Nucleus accumbens (tissue), 56 donors: ENCODE measurements at places on chromosomes 6 and 20.

- no peak for DNase-seq
Measured at GRCh38 chr20:845941-846893, 12.7 kb downstream of the FAM110A start.

DNA sequence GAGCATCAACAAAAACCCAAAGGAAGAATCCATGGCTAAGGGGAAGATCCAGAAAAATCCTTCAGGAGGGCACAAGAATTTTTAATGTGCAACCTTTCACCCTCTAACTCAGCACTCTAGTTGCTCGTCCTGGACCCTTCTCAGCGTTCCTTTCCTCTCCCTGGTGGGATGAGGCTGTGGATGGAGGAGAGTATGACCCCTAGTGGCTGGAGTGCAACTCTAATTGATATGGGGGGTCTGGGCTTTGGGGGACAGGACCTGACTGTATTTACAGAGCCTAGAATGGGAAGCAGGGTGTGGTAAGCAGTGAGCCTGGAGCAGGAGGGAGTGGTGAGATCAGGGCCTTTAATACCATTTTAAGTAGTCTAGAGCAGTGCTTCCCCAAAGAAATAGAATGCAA, 83.9 kb upstream of the CEP85L start:
- DNase-seq, result no peak

GRCh38 chr6:169620171-169621130, 81.4 kb downstream of the WDR27 start:
- no peak for DNase-seq

DNA sequence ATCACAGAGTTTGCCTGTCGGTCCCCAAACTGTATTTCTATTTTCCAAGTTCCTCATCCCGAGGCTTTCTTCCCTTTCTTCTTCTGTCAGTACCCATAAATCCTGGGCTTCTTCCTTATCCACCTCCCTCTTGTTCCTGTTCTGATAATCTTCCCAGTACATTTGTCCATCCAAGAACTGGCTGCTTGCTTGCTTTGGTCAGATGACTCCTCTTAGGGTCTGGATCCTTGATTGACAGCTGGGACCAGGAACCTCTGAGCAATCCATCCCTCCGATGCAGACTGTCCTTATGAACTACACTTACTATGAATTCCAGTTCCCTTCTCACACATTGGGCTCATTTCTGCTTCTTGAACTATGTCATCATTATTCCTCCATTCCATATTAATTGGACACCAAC, 275.3 kb upstream of the CITED2 start:
- no peak for DNase-seq

- DNase-seq, result no peak
Measured at GRCh38 chr20:18428490-18429173, 38.2 kb downstream of the DZANK1 start.

GRCh38 chr20:44457016-44457415, 18.7 kb upstream of the TTPAL start:
- no peak for DNase-seq

DNA sequence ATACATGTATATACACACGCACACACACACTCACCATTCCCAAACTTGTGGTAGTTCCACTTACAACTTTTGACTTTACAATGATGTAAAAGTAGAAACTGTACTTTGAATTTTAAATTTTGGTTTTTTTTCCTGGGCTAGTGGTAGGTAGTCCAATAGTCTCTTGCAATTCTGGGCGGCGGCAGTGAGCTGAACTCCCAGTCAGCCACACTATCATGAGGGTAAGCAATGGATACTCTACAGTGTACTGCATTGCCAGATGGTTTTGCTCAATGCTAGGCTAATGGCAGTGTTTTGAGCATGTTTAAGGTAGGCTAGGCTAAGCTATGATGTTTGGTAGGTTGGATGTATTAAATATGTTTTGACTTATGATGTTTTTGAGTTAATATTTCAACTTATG, 136.2 kb upstream of the GPR6 start:
- no peak for DNase-seq

DNA sequence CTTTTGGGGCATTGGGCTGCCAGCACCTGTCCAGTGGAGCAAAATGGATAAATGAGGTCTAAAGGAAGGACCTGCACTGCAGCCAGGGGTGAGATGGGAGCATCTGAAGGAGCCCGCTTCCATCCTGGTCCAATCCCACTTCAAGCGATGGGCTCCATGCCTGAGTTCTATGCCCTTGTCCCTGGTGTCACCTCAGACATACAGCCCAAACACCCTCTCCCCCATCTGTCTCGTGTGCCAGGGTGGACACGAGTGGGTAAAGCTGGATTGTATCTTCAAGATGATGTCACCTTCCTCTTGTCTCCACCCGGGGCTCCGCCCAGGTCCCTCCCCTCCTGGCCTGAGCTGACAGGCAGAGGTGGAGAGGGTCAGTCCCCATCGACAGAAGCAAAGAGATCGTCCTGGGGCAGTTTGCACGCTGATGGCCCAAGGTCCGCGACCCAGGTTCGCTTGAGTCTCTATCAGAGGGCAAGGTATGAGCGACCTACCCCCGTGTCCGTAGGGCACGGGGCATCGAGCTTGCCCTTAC, 544 bp downstream of the SMIM29 start:
- DNase-seq, result peak; percentile 54

DNA sequence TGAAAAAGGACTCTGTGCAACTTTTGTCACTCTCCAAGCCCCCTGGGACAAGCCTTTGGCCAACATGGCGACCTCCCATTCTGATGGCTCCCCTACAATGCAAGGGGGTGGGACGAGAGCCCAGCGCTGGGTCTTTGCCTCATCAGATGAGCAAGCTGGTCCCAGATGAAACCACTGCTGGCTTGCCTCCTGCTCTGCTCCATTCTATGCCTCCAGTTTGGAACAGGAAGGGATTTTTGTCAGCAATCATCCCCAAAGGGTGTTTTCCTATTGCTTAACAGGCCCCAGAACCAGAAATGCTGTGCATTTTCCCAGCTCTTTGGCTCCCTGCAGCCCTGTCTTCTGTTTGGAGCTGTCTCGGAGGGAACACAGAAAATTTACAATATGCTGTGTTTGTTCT, 412.7 kb downstream of the MAFB start:
- no peak for DNase-seq

GRCh38 chr6:109440331-109441068, at the start of the genes PPIL6 and SMPD2:
PPIL6 (minus strand) TSS chr6:109440628; CDS start chr6:109440590, 38 bp downstream.
SMPD2 (plus strand) TSS chr6:109440724; CDS start chr6:109441122, 398 bp downstream.
- DNase-seq, result peak; percentile 48

DNA sequence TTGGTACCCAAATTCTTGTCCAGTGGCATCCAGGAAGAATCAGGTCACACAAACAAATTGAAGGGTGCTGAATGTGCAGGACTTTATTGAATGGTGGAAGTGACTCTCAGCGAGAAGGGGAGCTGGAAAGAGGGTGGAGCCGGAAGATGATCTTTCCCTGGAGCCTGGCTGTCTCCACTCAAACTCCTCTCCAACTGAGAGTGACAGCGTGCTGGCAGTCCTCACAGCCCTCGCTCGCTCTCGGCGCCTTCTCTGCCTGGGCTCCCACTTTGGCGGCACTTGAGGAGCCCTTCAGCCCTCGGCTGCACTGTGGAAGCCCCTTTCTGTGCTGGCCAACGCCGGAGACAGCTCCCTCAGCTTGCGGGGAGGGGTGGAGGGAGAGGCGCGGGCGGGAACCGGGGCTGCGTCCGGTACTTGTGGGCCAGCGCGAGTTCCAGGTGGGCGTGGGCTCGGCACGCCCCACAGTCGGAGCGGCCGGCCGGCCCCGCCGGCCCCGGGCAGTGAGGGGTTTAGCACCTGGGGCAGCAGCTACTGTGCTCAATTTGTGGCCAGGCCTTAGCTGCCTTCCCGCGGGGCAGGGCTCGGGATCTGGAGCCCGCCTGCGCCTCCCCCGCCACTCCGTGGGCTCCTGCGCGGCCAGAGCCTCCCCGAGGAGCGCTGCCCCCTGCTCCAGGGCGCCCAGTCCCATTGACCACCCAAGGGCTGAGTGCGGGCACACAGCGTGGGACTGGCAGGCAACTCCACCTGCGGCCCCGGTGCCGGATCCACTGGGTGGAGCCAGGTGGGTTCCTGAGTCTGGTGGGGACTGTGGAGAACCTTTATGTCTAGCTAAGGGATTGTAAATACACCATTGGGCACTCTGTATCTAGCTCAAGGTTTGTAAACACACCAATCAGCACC, 26.7 kb upstream of the MBOAT1 start:
- no peak for DNase-seq

- DNase-seq, result no peak
Measured at GRCh38 chr6:28248916-28249315, 3.2 kb downstream of the ZKSCAN4 start.

DNA sequence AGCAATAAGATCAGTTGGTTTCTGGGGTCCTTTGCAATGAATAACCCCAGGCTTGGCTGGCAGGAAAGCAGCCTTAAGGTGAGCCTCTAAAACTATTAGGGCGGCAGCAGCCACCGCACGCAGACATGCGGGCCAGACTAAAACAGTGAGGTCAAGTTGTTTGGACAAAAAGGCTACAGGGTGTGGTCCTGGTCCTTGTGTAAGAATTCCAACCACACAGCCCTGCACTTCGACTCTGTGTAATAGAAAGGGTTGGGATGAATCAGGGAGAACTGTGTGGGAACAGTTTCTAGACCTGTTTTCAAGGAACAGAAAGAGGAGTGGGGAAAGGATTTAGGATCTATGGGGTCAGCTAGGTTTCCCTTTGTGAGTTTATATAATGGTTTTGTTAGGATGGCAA, 237.6 kb downstream of the SMOC2 start:
- DNase-seq, result no peak

DNA sequence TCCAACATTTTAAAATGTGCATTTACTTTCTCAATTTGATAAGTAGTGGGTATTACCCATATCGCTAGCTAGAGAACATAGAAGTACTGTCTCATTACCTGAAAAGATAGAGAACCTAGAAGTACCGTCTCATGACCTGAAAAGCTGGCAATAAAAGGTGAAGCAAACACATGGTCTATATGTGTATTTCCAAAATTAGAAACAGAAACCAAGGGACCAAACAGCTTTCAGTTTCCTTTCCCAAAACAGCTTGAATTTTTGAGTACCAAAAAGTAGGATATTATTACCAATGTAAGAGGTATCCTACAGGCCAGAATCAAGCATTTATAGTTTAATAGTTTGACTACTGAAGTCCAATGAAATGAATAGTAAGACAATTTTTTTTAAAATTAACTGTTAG, 77.2 kb downstream of the KIF13A start:
- no peak for DNase-seq

DNA sequence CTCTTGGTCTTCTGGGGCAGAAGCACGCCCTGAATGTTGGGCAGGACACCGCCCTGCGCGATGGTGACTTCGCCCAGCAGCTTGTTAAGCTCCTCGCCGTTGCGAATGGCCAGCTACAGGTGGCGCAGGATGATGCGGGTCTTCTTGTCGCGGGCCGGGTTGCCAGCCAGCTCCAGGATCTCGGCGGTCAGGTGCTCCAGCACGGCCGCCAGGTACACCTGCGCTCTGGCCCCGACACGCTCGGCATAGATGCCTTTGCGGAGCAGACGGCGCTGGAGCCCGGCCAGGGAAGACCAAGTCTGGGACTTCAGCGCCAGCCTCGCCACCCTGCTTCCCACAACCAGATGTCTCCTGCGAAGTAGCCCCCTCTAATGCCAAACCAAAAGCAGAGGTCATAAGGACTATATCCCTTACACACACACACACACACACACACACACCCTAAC, 8.0 kb upstream of the SLC17A3 start:
- no peak for DNase-seq

DNA sequence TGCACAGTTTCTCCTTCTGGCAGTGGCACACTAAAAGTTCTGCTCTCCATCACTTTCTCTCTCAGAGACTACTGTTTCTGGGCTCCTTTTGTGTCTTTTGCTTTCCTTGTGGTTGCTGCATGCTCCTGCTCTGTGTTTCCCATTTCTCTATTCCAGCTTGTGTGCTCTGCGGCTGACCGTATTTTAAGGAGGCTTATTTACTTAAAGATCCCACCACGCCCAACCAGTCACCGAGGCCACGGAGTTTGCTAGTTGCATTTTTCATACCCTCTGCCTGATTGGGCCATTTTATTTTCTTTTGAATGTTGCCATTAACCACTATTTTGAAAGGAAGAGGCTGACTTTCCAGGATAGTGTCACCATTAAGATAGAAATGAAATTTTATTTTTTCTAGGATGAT, 626.4 kb upstream of the MMS22L start:
- DNase-seq, result no peak

- no peak for DNase-seq
Measured at GRCh38 chr6:37429352-37429750, 3.7 kb upstream of the CMTR1 start.
